ENCODE measurements at places on chromosomes 6 and 20.

GRCh38 chr20:43821795-43822194 is 92.9 kb upstream of the TOX2 start:
- no peak for DNase-seq

DNA sequence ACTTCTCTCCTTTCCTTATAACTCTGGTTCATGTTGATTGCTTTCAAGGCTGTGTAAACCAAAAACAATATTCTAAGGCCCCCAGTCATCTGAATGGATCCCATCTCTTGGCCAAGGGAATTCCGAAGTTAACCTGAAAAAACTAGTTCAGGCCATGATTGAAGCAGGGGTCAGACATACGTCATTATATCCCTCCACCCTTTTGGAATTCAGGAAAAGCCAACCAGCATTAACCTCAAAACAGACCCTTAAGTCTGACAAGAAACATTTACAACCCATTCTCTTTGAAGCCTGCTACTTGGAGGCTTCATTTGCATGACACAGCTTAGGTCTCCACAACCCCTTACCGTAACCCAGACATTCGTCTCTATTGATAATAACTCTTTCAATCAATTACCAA is 39.7 kb downstream of the SLC26A8 start:
- no peak for DNase-seq

DNA sequence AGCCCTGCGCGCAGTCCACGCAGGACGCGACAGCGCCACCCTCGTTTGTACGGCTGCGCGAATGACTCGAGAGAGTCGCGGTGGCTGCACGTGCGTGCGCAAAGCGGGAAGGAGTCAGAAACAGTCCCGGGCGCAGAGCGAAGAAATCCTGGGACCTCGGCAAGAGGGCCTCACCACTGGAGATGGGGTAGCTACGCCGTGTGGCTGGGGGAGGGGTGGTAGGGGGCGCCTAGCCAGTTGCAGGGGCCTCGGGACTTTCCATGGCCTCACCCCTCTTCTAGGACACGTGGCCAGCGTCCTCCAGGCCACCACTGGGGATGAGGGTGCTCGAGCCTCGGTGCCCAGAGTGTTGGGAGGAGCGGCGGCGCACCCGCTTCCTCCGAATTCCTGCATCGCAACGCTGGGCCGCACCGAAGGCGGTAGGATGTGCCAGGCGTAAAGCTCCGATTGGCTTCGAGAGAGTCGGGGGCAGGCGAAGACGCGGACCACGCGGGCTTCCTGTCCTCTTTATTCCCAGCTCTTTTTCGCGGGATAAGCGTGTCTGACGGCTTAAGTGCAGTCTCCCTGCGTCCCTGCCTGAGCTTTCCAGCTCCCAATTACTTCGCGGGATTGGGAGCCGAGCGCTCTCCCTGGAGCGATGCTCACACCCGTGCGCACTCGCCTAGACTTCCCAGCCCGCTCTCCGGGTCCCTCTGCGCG is 38.7 kb downstream of the NCR2 start:
- no peak for DNase-seq

DNA sequence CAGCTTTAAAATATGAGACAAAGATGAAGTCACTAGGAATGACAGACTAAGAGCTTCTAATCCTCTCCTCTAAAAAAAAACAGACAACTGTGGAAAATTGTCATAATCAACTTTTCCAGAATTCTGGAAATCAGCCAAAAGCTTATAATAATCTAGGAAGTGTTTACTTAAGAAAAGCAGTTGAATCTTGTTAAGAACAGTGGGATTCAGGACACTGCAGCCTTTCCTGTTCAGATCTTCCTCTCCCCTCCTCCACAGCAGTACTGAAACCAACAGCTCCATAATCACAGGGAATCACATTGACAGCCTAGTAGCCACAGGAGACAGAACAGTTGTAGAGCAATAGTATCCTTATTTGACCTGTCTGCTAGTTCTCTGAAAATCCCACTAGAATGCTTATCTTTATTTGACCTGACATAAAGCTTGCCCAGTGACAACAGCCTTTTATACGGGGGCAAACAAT is 41.6 kb downstream of the IBTK start:
- no peak for DNase-seq

- DNase-seq: no peak
Measured at GRCh38 chr6:32133786-32134185, 3.7 kb upstream of the FKBPL start.

- no peak for DNase-seq
Measured at GRCh38 chr6:34346175-34347119, 46.0 kb downstream of the NUDT3 start.

DNA sequence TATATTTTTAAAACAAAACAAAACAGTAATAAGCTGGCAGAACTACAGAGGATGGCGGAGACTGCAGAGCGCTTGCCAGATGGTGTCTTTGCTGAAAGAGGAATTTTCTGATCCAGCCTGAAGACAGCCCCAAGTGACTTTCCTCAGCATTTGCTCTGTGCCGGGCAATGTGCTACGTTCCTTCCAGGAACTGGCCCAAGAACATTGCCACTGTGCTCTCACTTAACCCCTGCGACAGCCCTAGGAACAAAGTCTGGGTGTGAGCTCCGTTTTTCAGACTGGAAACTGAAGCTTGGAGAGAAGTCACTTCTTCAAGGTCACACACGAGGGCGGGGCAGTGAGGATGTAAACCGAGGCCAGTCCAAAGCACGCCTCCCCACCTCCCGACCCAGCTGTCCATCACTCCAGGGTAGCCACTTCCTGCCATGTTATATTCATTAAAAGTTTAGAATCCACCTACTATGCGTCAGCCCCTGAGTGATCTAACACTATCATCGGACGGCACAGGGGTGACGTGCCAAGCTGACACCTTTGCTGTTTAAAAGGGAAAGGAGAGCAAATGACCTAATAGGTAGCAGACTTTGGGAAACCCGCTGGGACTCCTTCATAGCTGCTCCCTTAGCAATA is 22.3 kb upstream of the BMP7 start:
- DNase-seq: no peak

GRCh38 chr6:3724451-3725144 is 26.9 kb downstream of the PXDC1 start:
- DNase-seq: no peak

- DNase-seq: no peak
Measured at GRCh38 chr20:12023194-12023795, 105.6 kb downstream of the BTBD3 start.

- no peak for DNase-seq
Measured at GRCh38 chr6:37074053-37074827, 68.8 kb downstream of the FGD2 start.

GRCh38 chr20:48629960-48630315 is 197.9 kb downstream of the PREX1 start:
- no peak for DNase-seq

GRCh38 chr6:155434096-155434495 is 21.5 kb downstream of the NOX3 start:
- no peak for DNase-seq

- DNase-seq: no peak
Measured at GRCh38 chr6:108123946-108124345, 41.9 kb upstream of the NR2E1 start.

Measured in effector memory CD4-positive, alpha-beta T cell (primary cell).